Fibroblast of the aortic adventitia (primary cell): ENCODE measurements at places on chromosomes 3 and 15. TPM values are rescaled to one million over a fixed set of nuclear protein-coding genes. Genes with fewer than 3 reads are reported as not detected.

The ANKRD63 gene
- not detected in 2 replicates for total RNA-seq

The DLEC1 gene
- 0.09 and 0.25 TPM in 2 replicates for total RNA-seq

The TGM5 gene
- total RNA-seq, result not detected in 2 replicates

- DNase-seq, result no peak
These were observed 671 bp upstream of the SEMA3B start for GRCh38 chr3:50268276-50268675.

- DNase-seq, result no peak
These were observed 7.3 kb downstream of the ABHD2 start for GRCh38 chr15:89095556-89095955.

GRCh38 chr3:178827285-178827856, 244.2 kb downstream of the ZMAT3 start:
- DNase-seq, result no peak

DNA sequence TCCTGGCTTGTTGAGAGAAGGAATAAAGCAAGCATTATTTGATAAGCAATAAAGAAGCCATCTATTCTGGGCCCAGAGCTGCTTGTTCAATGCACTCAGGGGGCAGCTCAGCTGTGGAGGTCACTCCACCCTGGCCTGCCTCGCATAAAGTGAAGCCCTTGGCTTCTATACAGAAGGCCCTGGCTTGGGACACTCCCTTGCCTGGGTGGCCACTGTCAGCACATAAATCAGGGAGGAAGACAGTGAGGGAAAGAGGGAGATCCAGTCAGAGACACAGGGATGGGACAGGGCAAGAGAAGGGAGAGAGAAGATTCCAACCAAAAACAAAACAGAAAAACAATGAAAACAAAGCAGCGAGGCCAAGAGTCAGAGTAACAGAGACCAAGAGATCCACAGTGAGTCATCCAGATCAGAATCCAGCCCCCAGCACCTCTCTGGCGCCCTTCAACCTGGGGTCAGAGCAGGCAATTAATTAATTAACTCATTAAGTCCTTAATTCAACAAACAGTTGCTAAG, 11.8 kb downstream of the INSYN1 start:
- no peak for DNase-seq

GRCh38 chr3:57787867-57788623, 31.9 kb downstream of the SLMAP start:
- DNase-seq, result peak; percentile 47
